NCI-H1105 (cell line): ENCODE measurements at places on chromosomes 16 and 17.

GRCh38 chr16:49018259-49018931 lies 263.2 kb downstream of the CBLN1 start:
- no peak for DNase-seq

GRCh38 chr17:16443511-16444257 lies 28.3 kb downstream of the TRPV2 start:
- DNase-seq, result no peak

DNA sequence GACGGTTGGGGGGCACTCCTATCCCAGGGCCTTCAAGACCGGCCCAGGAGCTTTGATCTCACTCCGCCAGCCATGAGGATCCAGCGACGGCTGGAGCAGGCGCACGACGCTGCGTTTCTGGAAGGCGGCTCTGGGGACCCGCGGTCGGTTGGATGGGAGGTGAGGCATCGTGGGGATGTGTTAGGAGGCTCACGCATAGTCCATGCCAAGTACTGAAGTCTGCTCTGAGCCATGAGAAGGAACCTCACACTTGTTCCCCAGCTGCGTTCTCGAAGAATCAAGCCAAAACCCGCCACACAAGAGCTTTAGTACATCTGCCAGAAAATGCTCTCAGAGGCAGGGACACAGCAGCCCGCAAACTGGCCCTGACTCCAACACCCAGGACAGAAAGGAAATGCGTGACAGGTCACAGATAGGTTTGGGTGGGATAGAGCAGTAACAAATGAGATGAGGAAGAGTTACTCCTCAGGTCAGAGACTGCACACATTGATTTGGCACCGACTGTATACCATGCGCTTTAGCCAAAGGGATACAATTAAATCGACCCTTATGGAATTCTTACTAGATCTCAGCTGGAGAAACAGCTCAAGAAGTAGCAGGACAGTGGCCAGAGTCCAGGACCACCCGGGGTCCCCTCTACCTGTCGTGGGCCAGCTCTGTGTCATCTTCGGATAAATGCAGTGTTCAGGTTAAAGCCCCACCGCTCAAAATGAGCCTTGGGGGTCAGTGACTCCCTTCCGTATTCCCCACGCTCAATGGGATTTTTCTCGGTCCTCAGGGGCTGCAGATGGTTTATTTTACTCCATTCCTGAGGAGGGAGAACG lies 6.7 kb upstream of the GSG1L start:
- no peak for DNase-seq

- no peak for DNase-seq
Observed at GRCh38 chr17:58316260-58316960, 12.2 kb downstream of the TSPOAP1 start.

DNA sequence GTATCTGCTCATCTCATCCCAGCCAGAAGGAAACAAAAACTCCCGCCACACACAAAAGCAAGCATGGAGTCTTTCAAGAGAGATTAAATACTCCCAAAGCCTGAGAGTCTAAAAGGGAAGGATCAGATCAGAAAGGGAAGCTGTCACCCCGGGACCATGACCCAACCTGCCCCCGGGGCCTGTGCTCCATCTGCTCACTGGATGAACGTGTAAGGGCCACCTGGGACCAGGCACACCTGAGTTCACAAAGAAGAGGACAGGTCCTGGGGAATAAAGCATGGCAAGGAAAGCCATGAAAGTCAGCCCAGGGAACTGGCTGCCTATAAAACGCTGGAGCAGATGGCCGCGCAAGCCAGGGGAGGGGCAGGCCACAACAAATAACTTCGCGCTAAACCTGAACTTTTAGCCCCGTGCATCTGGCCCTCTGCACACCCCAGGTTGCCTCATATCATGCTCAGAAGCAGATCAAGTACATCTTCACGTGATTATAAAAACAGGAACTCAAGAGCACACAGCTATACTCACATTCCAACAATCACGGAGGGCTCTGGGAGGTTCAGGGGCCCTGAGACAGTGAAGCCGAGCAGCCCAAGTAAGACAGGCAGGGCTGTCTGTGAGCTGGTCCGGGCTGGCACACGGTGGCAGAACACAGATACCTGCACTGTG lies 3.4 kb downstream of the TMEM11 start:
- DNase-seq, result no peak

GRCh38 chr16:58417600-58417999 lies 25.3 kb downstream of the GINS3 start:
- DNase-seq, result no peak

DNA sequence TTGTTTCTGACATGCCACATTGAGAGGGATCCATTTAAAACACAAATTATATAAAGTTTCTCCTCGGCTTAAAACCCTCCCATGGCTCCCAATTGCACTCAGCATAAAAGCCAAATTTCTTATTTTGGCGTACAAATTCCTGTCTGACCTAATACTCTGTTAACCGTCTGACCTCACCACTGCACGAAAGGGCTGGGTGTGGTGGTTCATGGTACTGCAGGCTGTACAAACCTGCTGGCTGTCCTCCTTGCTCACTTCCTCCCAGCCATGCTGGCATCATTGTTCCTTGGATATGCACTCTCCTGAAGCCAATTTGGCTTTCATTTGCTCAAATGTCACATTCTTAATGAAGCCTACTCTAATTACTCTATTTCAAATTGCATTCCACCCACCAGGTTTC lies 301.6 kb upstream of the C16orf82 start:
- no peak for DNase-seq

DNA sequence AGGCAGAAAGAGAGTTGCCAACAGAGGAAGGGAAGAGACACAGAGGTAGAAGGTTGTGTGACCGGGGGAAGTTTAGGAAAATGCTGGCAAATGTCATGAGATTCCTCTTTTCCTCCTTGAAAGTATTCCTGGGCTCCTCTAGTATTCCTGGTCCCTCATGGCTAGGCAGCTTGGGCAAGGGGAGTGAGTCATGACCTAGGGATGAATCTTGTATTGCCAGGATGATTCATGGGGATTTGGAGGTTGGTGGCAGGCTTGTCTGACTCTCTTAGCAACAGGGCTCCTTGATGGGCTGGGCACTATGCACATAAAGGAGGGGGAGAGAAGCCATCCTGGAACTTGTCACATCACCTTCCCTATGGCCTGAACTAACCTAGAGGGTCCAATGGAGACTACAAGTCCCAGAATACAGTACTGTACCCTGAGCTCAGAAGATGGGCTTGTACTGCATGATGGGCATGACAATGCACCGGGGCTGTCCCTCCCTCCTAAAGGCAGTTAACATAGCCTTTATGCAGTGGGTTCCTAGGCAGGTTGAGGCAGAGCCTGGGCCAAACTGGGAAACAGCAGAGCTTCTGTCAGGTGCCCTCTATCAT lies 2.1 kb upstream of the SEZ6 start:
- DNase-seq, result no peak

DNA sequence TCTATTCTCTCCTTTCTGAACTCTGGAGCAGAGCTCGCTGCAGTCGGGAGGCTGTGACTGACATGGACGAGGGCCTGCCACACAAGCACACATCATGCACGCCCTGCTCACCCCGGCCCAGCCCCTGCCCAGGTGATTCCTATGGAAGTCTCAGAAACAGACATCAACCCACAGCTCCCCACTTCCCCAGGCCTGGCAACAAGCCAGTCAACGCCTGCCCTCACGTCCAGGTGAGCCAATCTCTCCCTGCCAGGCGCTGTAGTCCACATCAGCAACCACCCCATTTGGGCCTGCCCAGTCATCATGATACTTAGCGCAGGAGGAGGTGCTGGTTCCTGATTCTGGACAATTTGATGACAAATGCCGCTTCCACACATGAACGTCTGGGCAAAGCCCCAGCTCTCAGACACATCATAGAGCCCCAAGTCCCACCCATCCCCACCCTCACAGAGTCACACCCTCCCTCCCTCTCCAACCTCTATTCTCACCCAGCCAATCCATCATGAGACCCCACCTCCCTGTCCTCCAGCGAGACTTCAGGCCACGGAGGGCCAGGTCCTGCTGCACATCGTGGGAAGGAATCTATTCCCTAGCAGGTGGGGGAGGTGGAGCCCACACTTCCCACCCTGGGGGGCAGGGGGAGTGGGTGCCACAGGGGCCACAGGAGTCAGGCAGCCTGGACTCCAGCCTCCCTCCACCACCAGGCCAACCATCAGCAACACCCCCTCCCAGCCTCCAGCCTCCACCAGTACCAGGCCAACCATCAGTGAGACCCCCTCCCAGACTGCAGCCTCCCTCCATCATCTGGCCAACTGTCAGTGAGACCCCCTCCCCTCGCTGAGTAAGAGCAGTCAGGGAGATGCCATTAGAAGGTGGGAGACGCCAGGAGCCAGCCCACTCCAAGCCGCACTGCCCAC lies 33.7 kb upstream of the GSG1L start:
- no peak for DNase-seq

GRCh38 chr16:15434425-15435215 lies at the start of gene BMERB1:
TSS of gene BMERB1 (plus strand) at chr16:15434588. CDS start at chr16:15434654, 66 bp downstream.
- DNase-seq, result peak; percentile 80

DNA sequence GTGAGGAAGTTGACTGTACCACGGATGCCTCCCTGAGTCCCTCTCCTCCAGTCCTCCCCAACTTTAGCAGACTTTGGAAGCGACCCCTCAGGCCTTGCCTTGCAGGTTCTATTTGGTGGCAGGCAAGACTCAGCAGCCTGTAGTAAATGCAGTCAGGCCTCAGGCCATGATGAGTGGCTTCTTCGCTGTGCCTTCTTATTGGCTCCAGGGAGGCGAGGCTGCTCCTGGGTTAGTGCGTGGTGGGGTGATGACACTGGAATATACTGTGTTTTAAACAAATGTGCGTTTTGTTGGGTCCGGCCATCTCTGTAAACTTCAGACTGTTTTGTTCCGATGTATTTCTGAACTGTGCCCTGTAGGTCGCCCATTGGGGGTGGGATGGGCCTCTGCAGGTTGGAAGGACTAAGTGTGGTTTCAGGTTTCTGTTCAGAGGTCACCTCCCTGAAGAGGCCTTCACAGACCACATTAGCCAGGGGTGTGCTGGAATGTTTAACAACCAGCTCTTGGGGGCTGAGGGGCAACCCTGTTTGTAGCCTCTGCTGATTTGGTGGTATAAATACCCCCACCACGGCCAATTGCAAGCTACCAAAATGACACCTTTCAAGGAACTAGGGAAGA lies 62.5 kb downstream of the CYLD start:
- no peak for DNase-seq

DNA sequence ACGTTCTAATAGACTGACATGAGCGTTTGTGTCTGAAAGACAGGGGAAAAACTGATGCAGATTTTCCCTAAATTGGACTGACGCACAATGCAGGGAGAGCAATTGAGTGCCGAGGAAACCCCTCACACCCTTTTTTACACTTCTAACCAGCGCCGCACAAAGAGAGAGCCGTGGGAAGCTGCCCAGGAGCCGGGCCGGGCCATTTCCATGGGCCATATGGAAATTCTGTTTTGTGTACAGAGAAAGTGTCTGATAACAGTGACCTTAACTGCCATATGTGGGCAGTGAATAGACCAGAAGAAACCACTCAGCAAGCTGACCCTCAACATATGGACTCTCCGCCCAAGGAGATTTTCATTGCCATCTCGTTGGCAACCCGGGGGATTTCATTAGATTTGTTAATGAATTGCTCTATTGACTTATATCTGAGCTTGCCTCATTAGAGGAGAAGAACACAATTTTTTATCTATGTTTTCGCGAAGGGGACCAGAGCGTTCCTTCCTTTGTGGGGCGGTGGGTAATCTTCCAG lies 225.9 kb upstream of the IRX3 start:
- no peak for DNase-seq

GRCh38 chr17:74259667-74260524 lies 14.1 kb upstream of the DNAI2 start:
- no peak for DNase-seq

DNA sequence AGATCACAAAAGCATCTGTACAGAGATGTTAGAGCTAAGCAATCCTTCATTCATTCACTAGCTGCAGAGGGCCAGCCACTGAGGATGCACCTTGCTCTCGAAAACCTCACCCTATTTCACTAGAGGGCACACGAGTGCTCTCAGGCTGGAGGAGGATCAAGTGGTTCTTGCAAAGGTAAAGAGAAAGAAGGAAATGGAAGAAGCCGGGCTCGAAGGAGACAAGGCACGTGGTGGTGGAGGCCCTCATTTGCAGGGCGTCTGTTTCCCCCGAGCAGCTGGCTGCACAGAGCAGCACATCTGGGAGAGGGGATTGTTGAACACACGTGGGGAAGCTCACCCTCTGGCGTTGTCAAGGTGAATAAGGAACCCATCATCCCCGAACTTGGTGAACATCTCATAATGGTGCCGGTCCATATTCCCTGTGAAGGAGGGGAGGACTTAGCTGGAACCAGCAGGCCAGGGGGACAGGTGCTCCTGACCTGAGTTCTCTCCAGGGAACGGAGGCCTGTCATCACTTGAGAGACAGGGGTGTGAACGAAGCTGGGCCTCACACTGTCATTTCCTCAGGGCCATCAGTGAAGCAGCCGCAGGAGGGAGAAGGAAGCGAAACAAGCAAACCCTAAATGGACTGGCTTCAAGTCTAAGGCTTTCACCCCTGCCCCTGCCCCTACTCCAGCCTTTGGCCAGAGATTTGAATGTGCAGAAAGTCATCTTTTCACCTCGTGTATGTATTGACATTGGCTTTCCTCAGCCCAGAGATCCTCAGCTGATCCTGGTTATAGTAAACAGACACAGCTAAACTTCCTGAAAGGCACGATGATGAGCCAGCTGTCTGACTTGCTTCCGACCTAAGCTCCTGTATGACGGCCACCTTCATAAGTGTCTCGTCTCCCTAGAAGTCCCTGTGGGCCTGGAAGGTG lies 27.6 kb downstream of the PRKAR1A start:
- no peak for DNase-seq

DNA sequence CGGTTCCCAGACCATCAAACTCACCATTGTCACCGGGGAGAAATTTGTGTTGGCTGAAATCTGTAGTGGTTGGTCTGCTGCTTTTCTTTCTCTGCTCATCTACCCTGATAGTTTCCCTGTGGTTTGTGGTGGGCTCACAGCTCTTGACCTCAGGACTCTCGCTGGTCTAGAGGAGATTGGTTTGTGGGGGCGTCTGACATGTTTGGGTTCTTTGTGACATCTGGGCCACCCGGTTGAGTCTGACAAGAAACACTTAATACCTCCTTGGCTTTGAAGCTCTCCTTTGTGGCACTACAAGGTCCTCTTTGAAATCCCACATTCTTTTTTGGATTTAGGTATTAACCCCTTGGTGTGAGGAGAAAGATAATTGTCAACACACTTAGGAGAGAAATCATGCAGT lies 662.0 kb downstream of the WWOX start:
- DNase-seq, result no peak
